ENCODE measurements at places on chromosomes 5 and 9. TPM values are rescaled to one million over a fixed set of nuclear protein-coding genes. Genes with fewer than 3 reads are reported as not detected.

DNA sequence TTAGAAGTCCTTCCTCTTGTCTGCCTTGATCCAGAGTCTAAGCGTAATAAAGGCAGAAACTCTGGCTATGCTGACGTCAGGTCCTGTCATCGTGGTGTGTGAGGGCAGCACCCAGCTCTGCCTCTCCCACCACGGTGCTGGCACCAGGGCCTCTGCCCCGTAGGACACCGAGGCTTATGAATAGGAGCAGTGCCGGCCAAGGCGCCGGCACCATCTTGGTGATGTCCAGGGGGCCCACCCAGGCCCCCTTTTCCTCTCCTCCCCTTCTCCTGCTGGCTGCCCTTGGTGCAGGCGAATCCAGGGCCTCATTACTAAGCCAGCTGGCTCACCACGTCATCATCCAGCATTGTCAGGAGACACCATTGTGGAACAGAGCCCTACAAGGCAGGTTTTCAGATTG is 252.3 kb downstream of the FANCC start:
- DNase-seq, result no peak

DNA sequence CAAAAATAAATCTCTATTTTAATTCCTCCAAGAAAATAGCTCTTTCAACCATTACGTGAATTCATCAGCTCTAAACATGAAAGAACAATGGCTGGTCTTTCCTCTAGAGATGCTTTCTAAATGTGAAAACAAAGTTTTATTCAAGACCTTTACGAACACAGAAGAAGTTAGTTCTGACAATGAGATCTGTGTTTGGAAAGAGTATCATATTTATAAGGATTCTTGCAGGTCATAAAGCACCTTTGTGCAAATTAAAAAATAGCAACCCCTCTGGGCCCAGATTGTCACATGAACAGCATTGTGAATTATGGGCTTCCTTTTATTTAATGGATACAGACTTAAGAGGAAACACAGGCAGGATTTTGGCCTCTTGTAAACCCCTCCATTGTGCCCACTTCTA is 17.7 kb upstream of the FTMT start:
- no peak for DNase-seq

DNA sequence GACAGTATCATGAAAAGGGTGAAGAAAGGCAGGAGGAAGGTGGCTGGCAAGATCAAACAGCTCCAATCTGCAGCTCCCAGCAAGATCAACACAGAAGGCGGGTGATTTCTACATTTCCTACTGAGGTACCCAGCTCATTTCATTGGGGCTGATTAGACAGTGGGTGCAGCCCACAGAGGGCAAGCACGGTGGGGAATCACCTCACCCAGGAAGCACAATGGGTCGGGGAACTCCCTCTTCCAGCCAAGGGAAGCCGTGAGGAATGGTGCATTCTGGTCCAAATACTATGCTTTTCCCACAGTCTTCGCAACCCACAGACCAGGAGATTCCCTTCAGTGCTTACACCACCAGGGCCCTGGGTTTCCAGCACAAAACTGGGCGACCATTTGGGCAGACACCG is 66.8 kb downstream of the CAMSAP1 start:
- DNase-seq, result no peak

Gene FOXD4L6
- not detected for total RNA-seq
